ENCODE measurements at places on chromosomes 6 and 20.

- no peak for DNase-seq
Observed at GRCh38 chr6:147382945-147383554, 125.4 kb upstream of the SAMD5 start.

GRCh38 chr6:38634518-38634917, 5.2 kb downstream of the BTBD9 start:
- DNase-seq: no peak

GRCh38 chr6:99603421-99604165, 3.0 kb upstream of the PRDM13 start:
- no peak for DNase-seq

DNA sequence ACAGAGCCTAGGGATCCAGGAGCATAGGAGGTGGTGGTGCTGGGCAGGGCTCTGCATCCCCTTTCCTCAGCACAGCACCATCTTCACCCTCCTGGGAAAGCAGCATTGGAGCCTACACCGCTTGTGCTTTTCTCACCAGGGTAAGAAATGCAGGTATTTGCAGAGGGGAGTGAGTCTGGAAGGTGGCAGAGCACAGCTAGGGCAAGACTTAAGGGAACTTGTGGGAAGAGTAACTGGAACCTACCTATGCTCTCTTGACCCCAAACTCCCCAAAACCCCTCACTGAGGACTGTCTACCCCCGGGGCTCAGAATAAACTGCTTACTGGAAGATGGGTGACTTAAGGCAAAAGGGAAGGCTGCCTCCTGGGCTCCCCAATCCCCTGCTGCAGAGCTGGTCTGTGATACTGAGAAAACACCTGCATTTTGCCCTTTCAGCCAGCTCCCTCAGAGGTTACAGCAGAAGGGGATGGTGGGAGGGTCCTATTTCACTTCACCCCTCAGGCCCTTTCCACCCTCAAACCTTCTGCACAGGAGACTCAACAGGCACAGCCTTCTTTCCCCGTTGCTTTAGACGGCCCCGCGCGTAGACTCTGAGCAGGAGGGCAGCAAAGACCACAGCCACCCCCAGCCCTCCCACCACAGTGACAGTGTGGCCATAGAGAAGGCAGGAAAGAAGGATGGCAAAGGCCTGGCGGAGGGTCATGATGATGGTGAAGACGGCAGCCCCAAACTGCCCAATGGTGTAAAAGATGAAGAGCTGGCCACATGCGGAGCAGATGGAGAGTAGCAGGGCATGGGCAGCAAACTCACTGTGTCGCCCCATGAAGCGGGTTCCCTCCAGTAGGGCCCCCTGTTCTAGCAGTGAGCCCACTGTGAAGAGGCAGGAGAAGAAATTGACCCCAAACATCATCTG, 2.9 kb downstream of the SLC35B2 start:
- no peak for DNase-seq

DNA sequence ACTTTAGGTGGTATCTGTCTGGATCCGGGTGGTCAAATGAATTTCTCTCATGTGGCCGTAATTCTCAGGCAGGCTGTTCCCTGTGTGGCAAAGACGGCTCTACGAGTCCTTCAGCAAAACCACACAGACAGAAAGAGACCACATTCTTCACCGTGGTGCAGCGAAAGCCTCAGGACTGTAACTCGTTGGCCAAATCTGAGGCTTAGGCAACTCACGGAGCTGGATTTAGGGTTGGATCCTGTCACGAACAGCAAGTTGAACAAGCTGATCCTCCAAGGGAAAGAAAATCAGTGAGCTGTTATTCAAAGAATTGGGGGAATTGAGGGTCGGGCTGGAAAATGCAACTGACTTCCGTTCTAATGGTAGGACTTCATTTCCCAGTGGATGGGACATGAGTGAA, 167.4 kb downstream of the ZMYND8 start:
- no peak for DNase-seq

DNA sequence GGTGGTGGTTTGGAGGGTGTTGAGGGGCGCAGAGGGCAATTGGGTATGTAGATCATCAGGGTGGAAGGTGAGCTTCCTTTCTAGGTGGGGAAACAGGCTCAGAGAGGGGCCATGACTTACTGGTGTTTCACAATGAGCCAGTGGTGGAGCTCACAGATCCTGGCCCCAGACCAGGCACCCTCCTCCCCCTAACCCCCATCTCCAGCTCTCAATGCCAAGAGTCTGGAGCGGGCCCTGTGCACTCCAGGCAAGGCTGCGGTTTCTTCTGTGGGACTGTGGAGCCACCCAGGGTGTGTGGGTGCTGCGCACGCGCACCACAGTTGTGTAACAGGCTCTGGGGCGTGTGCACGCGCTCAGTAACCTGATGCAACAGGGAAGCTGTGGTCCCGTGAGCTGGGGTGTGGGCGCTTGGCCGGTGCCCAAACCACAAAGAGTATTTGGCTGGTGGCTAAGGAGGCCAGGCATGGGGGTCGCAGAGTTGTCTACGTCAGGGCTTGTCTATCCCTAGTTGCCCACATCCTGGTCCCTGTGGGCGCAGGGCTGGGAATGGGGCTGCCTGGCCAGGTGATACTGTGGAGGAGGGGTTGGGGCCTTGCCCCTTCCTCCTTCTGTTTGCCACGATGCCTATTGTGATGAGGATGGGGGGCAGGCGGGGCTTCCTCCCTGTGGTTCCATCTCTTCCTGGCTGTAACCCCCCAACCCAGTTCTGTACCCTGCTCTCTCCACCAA, 37.5 kb upstream of the MRPS18A start:
- DNase-seq: peak; percentile 99

- DNase-seq: no peak
Observed at GRCh38 chr20:48695255-48695654, 132.5 kb downstream of the PREX1 start.

DNA sequence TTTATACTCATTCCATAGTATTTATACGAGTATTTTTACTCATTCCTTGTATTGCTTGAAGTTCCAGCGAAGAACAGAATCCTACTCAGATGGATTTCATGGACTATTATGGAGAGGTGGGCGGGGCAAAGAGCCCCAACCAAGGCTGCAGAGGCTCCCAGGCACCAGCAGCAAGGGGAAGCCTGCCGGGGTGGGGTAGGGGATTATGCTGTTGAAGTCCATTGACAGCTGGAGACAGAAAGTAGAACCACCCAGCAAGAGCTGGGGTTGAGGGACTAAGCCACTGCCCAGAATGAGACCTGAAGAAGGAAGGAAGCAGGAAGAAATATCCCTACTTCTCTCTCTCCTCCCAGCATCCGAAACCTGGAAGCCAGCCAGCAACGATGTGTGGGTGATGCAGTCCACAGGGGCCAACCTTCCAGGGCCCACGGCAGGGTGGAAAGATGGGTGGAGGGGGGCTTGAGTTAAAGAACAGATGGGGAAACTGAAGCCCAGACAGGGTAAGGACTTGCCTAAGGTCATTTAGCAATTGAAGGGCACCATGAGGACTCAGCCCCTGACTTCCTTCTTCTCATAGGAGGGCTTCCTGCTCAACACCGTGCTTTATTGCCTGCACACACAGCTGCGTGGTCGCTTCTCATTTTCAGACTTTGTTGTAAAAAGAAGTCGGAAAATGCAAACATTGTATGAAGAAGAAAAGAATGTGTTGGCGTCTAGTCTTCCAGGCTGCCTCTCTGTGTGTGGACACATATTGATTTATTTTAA, 18.3 kb upstream of the GTSF1L start:
- DNase-seq: no peak

DNA sequence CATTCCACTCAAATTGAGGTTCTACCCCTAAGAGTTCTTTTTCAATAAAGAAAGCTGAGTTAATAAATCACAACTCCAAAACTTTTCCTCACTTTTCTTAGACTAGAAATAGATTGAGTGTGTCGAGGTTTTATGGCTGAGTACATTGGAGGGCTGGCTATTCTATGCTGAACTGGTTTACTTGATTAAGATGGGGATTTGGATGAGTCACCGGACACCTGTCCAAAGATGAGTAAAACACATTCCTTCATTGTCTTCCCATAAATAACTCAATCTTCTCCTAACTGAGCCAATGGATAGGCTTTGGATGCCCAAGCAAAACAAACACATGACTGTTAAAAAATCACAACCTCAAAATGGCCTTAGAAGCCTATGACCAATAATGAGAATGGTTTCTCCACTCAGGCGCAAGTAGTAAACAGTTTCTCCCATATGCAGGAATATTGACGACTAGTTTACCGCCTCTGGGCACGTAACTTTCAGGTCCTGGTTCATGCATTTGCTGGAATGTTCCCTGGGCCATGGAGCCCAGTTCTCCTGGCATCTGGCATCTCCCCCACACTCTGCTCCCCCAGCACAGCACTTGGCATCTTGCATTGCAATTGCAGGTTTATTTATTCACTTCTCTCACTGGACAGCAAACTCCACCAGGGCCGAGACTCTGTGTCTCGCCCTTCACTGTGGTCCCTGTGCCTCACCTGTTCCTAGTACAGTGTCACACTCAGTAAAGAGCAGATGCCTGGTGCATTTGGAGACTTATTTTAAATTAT, 43.9 kb downstream of the BCAS1 start:
- no peak for DNase-seq

GRCh38 chr20:17457079-17457478, 74.1 kb downstream of the BFSP1 start:
- no peak for DNase-seq

DNA sequence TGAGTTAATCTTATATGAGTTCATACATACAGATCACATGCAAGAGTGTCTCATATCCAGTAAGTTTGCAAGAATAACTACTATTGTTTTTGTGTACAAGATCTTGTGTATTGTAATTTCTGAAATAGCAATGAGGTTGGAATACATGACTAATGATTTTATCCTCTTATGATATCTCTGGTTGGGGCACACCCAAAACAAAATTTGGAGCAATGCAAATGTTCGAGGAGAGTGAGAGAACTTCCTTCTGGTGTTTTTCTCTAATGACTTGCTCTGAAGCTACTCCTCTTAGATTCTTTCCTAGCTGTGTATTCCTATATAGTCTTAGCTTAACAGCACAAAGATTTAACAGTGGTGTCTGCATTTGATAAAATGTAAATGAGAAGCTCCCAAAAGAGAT, 252.5 kb downstream of the LAMA2 start:
- no peak for DNase-seq

DNA sequence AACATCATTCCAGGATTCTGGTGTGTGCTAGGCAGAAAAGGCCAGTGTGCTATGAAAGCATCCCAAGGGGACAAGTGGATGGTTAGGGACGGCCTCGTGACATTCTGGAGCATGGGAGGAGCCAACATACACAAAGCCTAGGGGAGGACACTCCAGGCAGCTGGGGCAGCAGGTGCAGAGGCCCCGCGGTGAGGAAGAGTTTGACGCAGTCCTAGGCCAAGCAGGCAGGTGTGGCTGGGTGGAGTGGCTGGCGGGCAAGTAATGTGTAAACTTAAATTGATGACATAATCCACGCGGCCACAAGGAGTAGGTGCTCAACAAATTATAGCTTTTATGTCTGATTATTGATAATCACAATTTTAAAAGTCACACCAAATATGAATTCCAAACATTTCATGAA, 93.6 kb downstream of the TMEM242 start:
- DNase-seq: no peak

DNA sequence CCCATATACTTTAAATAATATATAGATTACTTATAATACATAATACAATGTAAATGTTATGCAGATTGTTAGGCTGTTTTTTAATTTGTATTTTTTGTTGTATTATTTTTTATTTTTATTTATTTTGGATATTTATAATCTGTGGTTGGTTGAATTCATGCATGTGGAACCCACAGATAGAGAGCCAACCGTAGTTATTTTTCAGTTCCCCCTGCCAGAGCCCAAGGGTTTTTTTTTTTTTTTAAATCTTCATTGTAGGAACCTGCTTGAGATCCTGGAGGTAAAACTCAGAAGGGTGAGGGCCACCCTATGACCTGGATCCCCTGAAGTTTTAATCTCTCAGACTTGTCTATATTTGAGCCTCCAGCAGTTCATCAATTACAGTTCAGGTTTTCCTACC, 133.2 kb downstream of the B3GAT2 start:
- DNase-seq: no peak

GRCh38 chr6:49145280-49145679, 317.8 kb downstream of the MMUT start:
- no peak for DNase-seq

- DNase-seq: no peak
Observed at GRCh38 chr6:57173056-57173885, 1.1 kb downstream of the BAG2 start.

DNA sequence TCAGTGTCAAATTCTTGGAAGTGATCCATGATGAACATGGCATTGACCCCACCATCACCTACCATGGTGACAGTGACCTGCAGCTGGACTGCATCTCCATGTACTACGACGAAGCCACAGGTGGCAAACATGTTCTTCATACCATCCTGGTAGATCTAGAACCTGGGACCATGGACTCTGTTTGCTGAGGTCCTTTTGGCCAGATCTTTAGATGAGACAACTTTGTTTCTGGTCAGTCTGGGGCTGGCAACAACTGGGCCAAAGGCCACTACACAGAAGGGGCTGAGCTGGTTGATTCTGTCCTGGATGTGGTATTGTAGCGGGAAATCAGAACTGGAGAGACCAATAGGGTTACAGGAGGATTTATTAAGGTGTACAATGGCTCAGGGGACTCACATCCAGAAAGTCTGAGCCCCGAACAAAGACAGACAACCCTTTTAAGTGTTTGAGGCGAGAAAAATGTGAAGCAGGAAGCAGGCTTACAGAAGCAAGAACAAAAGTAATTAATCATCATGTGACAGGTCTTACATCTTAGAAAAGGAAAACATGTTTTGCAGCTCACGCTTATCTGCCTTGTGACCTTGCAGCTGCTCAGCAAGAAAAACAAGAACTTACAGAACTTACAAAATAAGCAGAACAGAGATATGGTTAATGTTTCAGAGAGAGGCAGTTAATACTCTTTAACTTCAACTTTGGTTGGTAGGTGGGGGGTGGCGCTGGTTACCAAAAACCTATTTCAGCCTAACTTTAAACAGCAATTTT, 58.8 kb upstream of the MOCS1 start:
- DNase-seq: no peak

- DNase-seq: no peak
Observed at GRCh38 chr6:19309661-19310060, 527.5 kb upstream of the ID4 start.

DNA sequence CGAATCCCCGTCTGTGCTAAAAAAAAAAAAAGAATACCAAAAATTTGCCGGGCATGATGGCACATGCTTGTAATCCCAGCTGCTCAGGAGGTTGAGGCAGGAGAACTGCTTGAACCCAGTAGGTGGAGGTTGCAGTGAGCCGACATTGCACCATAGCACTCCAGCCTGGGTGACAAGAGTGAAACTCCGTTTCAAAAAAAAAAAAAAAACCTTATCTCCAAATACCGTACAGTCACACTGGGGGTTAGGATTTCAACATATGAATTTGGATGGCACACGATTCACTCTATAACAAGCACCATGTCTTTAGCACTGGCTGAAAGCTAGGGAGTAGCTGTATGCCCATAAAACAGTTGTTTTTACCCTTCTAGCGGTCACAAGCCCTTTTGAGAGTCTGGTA, 3.8 kb downstream of the SMIM13 start:
- no peak for DNase-seq

GRCh38 chr6:90241229-90241880, 55.3 kb downstream of the BACH2 start:
- no peak for DNase-seq
